ENCODE measurements at places on chromosomes 16 and 17.

GRCh38 chr16:28264656-28265055, 27.7 kb upstream of the SBK1 start:
- H3K36me3 ChIP-seq: no peaks in the 10 kb centered on the region
- H3K27ac ChIP-seq: no peak overlapping the region
- H3K4me3 ChIP-seq: no peak overlapping the region
- peaks cover 3% of the 10 kb centered on the region for H3K4me1 ChIP-seq

GRCh38 chr17:44797802-44798201, 32.3 kb downstream of the GJC1 start:
- no peaks in the 10 kb centered on the region for H3K4me1 ChIP-seq
- H3K27me3 ChIP-seq: no peaks in the 10 kb centered on the region
- H3K27ac ChIP-seq: no peak overlapping the region
- no peak for DNase-seq
- peaks cover 13% of the 10 kb centered on the region for H3K36me3 ChIP-seq

- H3K4me1 ChIP-seq: no peaks in the 10 kb centered on the region
- H3K4me3 ChIP-seq: no peak overlapping the region
- H3K36me3 ChIP-seq: no peaks in the 10 kb centered on the region
- no peak overlapping the region for H3K27ac ChIP-seq
- no peak for DNase-seq
These were observed 211.4 kb downstream of the BCAS3 start for GRCh38 chr17:60888812-60889709.

DNA sequence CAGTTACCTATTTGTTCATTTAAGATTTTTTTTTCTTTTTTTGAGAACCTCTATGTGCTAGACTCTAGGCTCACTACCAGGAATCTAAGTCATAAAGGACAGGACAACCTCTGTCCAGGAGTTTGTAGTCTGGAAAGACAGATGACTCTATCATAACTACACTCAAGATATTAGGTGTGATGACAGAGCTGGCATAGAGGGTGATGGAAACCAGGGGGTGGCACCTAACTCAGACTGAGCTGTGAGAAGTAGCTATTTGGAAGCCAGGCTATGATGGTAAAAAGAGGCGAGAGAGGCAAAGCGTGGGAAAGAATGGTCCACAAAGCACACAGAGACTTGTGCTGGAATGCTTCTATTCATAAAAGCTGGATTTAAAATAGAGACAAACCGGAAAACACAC, 372.3 kb downstream of the SEC14L1 start:
- no peaks in the 10 kb centered on the region for H3K36me3 ChIP-seq
- peaks cover under 1% of the 10 kb centered on the region for H3K4me1 ChIP-seq
- no peak for DNase-seq
- H3K4me3 ChIP-seq: no peak overlapping the region
- no peak overlapping the region for H3K27ac ChIP-seq
- no peaks in the 10 kb centered on the region for H3K27me3 ChIP-seq

GRCh38 chr17:45425984-45426413, 6.7 kb downstream of the ARHGAP27 start:
- H3K27me3 ChIP-seq: peaks cover 20% of the 10 kb centered on the region
- 0 out of 2 replicates have a peak overlapping the region, but pooled peaks have one; percentile 34 for H3K4me3 ChIP-seq
- no peaks in the 10 kb centered on the region for H3K36me3 ChIP-seq
- no peak for DNase-seq

GRCh38 chr17:34580685-34581445, 1.5 kb downstream of the TMEM132E start:
- H3K27me3 ChIP-seq: peaks cover 96% of the 10 kb centered on the region
- H3K4me1 ChIP-seq: peaks cover 10% of the 10 kb centered on the region
- H3K4me3 ChIP-seq: peak overlapping the region; percentile 48
- no peak overlapping the region for H3K27ac ChIP-seq

GRCh38 chr16:89343501-89344457, 126.3 kb downstream of the ZNF778 start:
- H3K27ac ChIP-seq: no peak overlapping the region
- DNase-seq: no peak
- H3K36me3 ChIP-seq: no peaks in the 10 kb centered on the region
- H3K4me3 ChIP-seq: no peak overlapping the region

GRCh38 chr17:44983563-44983962, 15.5 kb upstream of the C1QL1 start:
- DNase-seq: no peak
- no peak overlapping the region for H3K4me3 ChIP-seq
- peaks cover 5% of the 10 kb centered on the region for H3K27me3 ChIP-seq

DNA sequence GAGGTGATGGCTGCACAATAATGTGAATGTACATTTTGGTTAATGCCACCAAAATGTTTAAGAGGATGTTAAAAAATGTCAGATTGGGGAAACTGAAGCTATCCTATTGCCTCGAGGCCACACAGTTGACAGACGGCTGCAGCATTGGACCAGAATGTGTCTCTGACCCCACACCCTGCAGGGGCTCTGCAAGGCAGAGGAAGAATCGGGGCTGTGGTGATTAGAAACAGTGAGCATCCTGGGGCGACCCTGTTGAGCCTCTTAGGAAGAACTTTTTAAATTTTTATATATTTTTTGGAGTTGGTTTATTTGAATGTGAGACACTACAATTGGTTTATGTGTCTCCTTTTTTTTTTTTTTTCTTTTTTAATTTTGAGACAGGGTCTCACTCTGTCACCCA, 15.0 kb upstream of the ADORA2B start:
- no peak for DNase-seq
- H3K4me3 ChIP-seq: no peak overlapping the region
- no peaks in the 10 kb centered on the region for H3K4me1 ChIP-seq
- H3K27me3 ChIP-seq: no peaks in the 10 kb centered on the region
- H3K27ac ChIP-seq: no peak overlapping the region

GRCh38 chr17:4293572-4293971, 29.8 kb upstream of the ANKFY1 start:
- no peaks in the 10 kb centered on the region for H3K4me1 ChIP-seq
- no peaks in the 10 kb centered on the region for H3K27me3 ChIP-seq
- DNase-seq: no peak
- no peak overlapping the region for H3K27ac ChIP-seq
- peaks cover 9% of the 10 kb centered on the region for H3K36me3 ChIP-seq

DNA sequence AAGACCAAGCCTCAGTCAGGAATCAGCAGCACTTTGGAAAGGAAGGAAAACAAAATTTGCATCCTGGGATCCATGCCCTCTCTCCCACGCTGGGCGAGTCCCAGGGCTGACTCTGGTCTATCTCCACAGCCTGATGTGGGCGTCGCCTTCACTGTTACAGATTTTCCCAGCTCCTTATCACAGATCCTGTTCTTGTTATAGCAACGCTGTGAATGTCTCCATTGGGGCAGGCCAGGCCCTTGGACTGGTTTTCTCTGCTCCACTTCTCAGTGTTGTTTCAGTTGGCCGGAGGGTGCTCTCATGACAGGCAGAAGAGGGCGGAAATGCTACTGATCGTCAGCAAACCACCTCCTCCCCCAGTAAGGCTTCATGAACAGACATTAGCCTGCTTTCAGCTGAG, 127.9 kb upstream of the CDH11 start:
- H3K27ac ChIP-seq: no peak overlapping the region
- no peak overlapping the region for H3K4me3 ChIP-seq
- H3K27me3 ChIP-seq: no peaks in the 10 kb centered on the region
- DNase-seq: no peak

- no peak overlapping the region for H3K27ac ChIP-seq
- no peaks in the 10 kb centered on the region for H3K27me3 ChIP-seq
- no peaks in the 10 kb centered on the region for H3K36me3 ChIP-seq
- peaks cover 4% of the 10 kb centered on the region for H3K4me1 ChIP-seq
- DNase-seq: no peak
These were observed 18.5 kb downstream of the C16orf82 start for GRCh38 chr16:27085182-27085581.

DNA sequence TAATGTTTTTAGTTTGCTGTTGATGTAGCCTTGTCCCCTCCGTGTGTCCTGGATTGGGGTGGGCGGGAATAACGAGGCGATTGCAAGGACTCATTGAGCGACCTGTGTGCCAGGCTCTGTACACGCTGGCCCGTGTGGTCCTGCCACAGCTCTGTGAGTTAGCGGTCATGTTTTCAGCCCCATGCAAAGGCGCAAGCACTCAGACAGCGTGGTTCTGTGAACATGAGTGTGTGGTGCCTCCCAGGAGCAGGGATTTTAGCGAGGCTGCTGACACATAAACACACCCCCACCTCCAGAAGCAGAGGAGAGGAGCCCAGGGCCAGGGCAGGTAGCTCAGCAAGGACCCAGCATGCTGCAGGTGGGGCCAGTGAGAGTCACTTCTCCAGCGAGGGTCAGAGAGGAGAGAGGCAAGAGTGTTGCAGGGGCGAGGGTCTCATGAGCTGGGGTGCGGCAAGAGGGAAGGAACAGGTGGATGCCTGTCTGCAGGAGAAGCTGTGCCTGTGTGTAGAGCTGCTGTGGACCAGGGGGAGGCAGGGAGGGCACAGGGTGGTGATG, 115.3 kb downstream of the OR1D5 start:
- no peaks in the 10 kb centered on the region for H3K27me3 ChIP-seq
- no peaks in the 10 kb centered on the region for H3K36me3 ChIP-seq
- no peak for DNase-seq
- H3K4me1 ChIP-seq: 0 out of 2 replicates have a peak, but pooled peaks cover 3% of the 10 kb centered on the region
- no peak overlapping the region for H3K4me3 ChIP-seq

DNA sequence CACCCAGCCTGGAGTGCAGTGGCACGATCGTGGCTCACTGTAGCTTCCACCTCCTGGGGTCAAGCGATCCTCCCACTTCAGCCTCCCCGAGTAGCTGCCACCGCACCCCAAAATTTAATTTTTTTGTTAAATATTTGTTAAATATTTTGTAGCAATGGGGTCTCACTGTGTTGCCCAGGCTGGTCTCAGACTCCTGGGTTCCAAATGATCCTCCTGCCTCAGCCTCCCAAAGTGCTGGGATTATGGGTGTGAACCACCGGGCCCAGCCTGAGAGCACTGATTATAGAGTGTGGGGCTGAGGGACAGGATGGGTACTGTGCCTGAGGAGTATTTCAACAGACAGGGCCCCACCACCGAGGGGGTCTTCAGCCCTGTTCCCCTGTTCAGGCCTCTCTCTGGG, 35.6 kb downstream of the TPSG1 start:
- peaks cover 7% of the 10 kb centered on the region for H3K4me1 ChIP-seq
- no peaks in the 10 kb centered on the region for H3K36me3 ChIP-seq
- no peak for DNase-seq
- H3K27me3 ChIP-seq: no peaks in the 10 kb centered on the region

- no peak overlapping the region for H3K27ac ChIP-seq
- peaks cover 2% of the 10 kb centered on the region for H3K4me1 ChIP-seq
- no peak overlapping the region for H3K4me3 ChIP-seq
- H3K36me3 ChIP-seq: no peaks in the 10 kb centered on the region
These were observed 840 bp upstream of the CDH5 start for GRCh38 chr16:66365651-66366050.

DNA sequence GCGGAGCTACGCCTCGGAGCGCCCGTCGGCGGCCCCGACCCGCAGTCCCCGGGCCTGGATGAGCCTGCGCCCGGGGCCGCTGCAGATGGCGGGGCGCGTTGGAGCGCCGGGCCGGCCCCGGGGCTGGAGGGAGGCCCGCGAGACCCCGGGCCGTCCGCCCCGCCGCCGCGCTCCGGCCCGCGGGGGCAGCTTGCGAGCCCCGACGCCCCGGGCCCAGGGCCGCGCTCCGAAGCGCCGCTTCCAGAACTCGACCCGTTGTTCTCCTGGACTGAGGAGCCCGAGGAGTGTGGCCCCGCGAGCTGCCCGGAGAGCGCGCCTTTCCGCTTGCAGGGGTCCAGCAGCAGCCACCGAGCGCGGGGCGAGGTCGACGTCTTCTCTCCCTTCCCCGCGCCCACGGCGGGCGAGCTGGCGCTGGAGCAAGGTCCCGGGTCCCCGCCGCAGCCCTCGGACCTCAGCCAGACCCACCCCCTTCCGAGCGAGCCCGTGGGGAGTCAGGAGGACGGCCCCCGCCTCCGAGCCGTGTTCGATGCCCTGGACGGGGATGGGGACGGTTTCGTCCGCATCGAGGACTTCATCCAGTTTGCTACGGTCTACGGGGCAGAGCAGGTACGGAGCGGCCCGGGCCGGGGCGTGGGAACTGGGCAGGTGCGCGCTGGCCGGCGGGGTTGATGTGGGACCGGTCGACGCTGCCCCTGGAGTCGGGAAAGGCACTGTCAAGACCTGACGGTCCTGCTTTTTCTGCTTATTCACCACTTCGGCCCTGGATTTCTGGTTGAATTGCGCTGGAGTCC, 861 bp downstream of the RAB11FIP3 start:
- H3K27ac ChIP-seq: no peak overlapping the region
- H3K36me3 ChIP-seq: no peaks in the 10 kb centered on the region
- peak; percentile 63 for DNase-seq
- peak overlapping the region; percentile 66 for H3K4me3 ChIP-seq
- peaks cover 15% of the 10 kb centered on the region for H3K4me1 ChIP-seq

GRCh38 chr16:27729516-27730304, 179.8 kb downstream of the KATNIP start:
- H3K36me3 ChIP-seq: no peaks in the 10 kb centered on the region
- no peak for DNase-seq
- H3K4me1 ChIP-seq: no peaks in the 10 kb centered on the region
- H3K27ac ChIP-seq: no peak overlapping the region

DNA sequence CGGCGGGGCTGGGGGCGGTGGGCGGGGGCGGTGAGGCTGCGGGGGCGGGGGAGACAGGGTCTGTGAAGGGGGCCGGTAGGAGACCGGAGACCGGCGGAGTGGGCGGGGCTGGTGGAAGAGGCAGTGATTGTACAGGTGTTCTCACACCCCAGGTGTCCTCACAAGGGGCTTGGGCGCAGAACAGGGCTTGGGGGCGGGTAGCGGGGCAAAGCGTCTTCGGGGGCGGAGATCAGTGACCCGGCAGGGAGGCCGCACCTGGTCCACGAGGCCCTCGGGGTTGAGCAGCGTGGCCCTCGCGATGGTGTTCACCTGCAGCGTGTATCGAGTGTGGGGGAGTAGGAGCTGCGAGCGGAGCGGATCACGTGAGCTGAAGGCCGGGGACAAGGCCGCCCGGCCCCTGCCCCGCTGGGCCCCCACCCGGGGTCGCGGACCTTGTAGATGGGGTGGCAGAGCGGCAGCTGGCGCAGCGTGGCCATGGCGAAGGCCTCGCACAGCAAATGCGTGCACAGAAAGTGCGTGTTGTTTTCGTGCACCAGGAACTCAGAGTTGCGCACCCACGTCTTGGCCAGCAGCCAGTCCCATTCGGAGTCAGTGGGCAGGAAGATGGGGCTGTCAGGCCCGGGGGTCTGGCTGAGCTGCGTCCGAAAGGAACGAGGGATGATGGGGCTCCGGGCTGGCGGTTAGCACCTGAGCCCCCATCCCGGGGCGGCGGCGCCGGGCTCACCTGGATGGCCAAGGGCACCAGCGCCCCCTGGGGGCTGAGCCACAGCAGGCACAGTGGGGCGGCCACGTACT, 8.5 kb downstream of the ALOXE3 start:
- no peak overlapping the region for H3K27ac ChIP-seq
- H3K4me3 ChIP-seq: peak overlapping the region; percentile 67
- peak; percentile 92 for DNase-seq
- H3K27me3 ChIP-seq: peaks cover 47% of the 10 kb centered on the region
- H3K36me3 ChIP-seq: no peaks in the 10 kb centered on the region

All from H1 (cell line).